ENCODE measurements at places on chromosomes 3 and 15.
A peak's percentile ranks its signal among the peaks of the same experiment; 100 is the strongest.

DNA sequence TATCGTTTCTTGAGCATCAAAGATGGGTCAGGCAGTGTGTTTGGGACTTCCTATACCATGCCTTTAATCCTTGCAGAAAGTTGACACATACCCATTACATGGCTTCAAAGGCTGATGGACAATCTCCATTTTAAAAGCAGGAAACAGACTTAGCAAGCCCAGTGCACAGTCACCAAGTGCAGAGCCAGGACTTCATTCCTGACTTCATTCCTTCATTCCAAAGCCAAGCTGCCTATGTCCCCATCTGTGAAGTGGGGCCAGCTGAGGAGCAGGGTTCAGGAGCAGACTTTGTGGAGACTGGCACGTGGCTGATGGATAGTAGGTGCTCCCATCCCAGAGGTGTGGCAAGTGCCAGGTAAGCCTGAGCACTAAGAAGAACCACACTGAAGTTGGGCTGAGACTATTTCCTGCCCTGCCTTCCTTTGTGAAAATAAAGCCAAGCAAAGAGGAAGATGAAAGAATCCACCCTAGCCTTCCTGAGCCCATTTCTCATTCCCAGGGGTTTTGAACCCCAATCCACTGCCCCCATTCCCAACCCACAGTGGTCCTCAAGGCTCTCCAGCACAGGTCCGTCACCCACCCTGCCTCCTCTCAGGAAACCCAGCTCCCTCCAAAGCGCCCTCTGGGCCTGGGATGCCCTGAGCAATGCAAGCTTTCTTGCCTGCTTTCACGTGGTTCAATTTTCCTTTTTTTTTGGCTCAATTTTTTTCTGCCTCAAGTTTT, 1.8 kb downstream of the CX3CR1 start:
- DNase-seq: no peak

- no peak for DNase-seq
Observed at GRCh38 chr3:157607826-157608405, 104.7 kb upstream of the VEPH1 start.

DNA sequence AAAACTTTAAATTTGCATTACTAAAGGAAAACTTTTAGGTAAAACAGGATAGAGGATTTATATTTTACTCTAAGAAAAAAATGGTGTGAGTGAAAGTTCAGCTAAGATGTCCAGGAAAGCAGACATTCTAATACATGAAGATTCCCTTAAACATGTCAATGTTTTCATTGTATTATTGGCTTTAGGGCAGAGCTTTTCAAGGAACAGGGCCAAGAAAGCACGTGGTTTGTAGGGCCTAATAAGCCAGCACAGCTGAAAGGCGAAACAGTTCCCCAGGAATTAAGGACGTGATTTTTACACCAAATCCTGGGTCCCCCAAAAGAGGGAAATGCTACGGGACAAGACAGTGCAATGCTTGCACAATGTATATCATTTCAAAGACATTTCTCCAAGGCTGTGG, 48.6 kb upstream of the MKRN3 start:
- DNase-seq: no peak

DNA sequence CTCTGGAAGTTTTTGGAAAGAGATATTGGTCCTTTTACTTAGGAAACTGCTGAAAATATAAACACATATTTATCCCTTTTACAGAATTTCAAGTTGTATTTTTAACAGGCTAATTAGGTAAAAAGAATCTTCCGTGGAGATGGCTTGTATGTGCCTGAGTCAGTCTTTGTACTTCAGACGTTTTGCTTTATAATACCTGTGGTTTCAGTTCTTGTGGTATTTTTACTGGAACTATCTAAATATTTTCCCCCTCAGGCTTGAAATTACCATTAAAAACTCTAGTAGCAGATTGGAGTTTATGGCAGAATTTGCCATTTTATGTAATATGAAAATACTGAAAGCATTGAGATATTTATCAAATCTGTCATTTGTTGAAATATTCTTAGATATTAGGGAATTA, 151.6 kb upstream of the CGNL1 start:
- no peak for DNase-seq

GRCh38 chr3:128879991-128880390, 571 bp downstream of the ACAD9 start:
- DNase-seq: peak; percentile 17

- DNase-seq: peak; percentile 45
Observed at GRCh38 chr3:22115581-22115980, 364.6 kb upstream of the ZNF385D start.

- DNase-seq: no peak
Observed at GRCh38 chr3:71672807-71673206, 52.4 kb downstream of the EIF4E3 start.

DNA sequence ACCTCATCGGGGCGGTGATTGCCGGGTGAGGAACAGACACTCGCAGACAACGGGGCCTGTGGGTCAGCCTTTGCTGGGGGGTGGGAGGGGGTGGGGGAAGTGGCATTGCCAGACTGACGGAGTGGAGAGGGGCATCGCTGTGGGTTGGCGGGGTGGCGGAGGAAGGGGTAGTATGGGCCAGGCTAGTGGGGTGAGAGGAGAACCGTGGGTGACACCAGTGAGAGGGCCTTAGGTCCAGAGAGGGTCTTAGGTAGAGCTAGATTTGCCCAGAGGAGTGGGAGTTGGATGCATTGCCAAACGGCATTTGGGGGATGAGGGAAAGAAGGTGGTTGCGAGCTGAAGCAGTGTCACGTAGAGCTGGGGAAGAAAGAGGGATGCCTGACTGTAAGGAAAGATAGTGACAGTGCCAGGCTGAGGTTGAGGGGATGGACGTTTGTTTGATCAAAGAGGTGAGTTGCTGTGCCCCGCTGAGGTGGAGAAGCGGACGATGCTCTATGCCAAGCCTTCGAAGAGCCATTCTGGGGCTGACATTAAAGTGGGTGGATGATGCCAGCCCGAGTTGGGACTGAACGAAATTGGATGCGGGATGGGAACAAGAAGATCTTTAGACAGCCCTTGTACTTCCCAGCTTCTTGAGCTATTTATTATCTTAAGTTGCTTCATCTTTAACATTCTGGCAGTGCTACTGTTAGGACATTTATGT, 572 bp downstream of the DNAJB11 start:
- DNase-seq: no peak

GRCh38 chr3:129415830-129416229, 12.6 kb downstream of the EFCAB12 start:
- no peak for DNase-seq

DNA sequence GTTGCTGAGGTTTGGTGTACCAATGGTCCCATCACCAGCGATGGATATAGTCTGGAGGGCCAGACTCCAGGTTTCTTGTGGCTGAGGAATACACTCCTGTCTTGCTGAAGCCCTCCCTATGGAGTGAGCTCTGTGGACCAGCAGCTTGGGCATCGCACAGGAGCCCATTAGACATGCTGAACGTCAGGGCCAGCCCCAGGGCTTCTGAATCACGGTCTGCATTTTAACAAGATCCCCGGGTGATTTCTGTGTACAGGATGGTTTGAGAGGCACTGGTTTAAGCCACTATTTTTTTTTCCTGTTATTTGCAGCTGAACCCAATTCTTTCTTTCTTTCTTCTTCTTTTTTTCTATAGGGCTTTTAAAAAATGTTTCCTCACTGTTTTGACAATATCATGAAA, 69.5 kb upstream of the XCR1 start:
- DNase-seq: no peak

DNA sequence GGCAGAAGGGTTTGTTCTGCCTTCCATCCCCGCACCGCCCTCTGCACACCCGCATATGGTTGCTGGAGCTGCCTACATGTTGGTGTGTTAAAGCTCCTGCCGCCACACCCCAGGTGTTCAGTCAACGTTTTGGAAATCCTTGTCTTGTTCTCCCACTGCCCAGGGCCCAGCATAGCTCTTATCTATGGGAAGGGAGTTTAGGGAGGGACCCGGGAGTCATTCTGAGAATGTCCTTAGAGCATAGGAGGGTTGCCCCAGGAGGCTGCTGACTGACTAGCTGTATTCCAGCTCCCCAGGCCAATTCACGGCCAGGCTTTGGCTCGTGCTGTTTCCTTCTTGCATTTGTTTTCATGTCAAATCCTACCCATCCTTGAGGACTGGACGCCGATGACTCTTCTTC, 46.8 kb downstream of the MAGEF1 start:
- DNase-seq: no peak

GRCh38 chr15:78682004-78682651, 41.1 kb upstream of the CHRNB4 start:
- no peak for DNase-seq

GRCh38 chr15:51205050-51205975, 110.6 kb upstream of the TNFAIP8L3 start:
- DNase-seq: no peak

DNA sequence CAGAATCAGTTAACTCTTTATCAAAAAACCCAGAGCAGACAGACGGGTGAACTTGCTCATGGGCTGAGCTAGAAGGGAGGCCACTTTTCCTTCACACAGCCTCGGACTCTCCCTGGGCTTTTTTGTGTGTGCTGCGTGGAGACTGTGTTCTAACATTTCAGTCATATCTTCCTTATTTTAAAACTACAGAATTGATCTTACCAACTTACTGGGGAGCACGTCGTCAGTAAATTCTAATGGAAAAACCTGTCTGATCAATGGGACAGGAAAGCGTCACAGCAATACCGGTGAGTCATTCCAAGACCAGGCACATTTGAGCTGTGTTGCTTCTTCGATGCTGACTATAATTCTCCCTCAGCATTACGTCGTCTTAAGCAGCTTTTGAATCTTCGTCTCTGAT, 145.1 kb downstream of the LPP start:
- no peak for DNase-seq

GRCh38 chr3:175526609-175527280, 667.6 kb downstream of the NAALADL2 start:
- DNase-seq: no peak

DNA sequence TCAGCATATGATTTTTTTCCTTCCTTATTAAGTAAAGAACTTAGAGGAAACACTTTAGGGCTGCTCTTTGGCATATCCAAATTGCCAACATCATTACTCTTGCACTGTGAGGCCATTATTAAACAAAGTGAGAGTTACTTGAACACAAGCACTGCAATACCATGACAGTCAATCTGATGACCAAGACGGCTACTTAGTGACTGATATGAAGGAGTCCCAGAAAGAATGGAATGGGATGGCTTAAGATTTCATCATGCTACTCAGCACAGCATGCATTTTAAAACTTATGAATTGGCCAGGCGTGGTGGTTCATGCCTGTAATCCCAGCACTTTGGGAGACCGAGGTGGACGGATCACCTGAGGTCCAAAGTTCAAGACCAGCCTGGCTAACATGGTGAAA, 55.2 kb downstream of the FAM98B start:
- no peak for DNase-seq

- DNase-seq: peak; percentile 56
Observed at GRCh38 chr3:153144779-153145178, 17.2 kb upstream of the RAP2B start.

DNA sequence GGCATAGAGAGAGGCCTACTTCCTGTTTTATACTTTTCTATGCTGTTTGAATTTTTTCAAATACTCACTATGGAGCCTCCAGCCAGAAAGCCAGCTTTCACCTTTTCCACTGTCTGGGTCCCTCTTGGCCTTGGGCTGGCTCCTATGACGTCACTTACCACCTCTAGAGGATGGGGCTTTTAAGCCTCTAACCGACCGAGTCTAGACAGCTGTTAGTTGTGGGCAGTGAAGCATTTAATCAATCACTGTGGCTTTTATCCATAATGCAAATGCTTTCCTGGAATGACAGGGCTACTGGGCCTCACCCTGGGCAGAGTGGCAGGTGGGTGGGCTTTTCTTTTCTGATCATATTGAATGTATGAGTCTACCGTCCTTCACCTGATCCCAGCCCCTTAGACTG, 61.9 kb downstream of the LRRK1 start:
- DNase-seq: no peak

DNA sequence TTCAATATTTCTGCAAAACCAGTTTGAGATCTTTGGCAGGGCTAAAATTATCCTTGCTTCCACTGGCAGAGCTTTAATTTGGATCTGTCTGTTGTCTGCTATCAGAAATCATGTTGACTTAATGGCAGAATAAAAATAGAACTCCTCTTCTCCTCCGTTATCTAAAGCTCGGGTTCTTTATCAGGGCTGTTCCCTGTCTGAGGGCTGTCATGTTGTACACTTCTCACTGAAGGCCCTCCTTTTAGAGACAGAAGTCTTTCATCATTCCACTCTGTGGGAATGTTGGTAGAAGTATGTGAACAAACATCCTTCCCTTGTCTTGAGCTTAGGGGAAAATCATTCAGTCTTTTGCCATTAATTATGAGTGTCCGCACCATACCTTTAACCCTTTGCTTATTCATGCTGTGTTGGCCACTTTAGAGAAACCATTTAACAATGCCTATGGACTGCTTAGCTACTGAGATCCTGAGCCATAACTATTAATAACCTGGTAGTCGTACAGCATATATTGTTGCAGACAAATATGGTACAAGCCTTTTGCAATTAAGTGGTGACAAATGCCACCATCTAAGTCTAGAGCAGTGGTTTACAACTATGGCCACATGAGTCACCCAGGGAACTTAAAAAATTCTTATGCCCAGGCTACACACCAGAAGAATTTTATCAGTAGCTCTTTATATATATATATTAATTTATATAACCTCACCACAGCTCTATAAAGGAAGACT, 226.0 kb upstream of the TPM1 start:
- no peak for DNase-seq

DNA sequence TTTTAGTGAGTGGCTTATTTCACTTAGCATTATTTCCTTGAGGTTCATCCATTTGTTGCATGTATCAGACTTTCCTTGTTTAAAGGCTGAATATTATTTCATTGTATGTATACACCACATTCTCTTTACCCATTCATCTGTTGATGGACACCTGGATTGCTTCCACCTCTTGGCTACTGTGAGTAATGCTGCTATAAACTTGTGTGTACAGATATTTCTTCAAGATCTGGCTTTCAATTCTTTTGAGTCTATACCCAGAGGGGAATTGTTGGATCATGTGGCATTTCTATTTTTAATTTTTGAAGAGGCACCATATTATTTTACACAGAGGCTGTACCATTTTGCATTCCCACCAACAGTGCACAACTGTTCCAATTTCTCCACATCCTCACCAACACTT, 313.5 kb downstream of the RPLP1 start:
- peak; percentile 21 for DNase-seq

DNA sequence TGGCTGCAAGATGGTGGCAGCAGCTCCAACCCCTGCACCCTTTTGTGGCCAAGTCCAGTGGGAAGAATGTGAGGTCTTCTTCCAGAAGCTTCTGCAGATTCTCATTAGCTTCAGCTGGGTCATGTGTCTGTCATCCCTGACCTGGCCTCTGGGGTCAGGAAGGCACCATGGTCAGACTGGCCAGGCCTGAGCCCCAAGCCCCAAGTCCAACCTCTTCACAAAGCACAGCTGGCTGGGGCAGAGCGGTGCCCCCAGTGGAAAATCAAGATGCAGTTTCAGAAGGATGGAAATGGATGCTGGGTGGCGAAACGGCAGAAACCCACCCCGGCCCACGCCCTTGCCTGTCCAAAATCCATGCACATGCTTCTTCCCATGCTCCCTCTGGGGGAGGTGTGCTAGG, 15.9 kb upstream of the GATA2 start:
- DNase-seq: no peak

All from epithelial cell of esophagus (primary cell).